ENCODE measurements at places on chromosomes 11 and 22.

DNA sequence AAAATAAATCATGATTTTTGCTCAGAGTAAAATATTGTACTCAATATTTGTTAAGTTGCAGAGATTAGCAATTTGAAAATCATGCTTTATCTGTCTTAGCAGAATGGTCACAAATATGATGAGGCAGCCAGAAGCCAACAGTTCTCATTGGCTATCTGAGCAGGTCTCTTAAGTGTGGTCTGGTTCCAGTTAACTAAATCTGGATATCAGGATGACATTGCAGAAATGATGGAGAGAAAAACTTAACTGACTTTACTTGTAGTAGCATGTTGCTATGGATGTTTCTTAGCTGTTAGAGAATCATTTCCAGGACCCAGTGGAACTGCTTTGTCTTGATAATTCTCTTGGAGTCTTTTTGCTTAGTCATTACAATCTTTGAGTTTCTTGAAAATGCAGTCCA lies 1070.3 kb downstream of the JRKL start:
- peak; percentile 40 for DNase-seq

- DNase-seq, result no peak
Observed at GRCh38 chr22:32270641-32271369, 15.7 kb upstream of the SLC5A4 start.

DNA sequence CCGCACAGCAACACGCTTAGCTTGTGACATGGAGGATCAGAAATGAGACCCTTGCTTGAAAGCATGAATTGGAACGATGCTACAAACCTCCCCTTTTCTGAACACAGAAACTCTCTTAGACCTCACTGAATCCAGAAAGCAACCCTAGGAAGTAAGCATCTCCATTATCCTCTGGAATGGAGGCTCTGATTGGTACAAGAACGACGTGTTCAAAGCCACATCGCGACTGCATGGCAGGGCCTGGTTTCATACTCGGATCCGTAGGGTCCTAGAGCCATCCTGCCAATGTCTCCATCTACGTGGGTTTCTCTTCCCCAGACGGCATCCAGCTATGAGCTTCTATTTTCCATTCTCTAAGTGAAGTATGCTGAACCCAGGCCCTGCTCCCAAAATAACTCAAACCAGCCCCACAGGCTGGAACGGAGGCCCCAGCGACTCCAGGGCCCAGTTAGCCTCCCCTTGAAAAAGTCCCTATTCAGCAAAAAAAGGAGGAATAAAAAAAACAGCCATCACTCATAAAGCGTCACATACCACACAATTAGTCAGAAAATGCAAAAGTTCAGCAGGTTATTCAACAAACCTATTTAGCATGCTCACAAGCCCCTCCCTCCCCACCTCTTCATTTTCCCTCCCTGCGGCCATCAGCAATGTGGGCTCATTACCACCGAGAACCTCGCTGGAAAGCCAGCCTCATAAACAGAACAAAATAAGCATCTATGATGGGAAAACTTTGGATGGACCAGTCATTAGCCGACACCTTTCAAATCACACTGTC lies 7.1 kb upstream of the MN1 start:
- DNase-seq, result no peak

GRCh38 chr11:91239359-91239758 lies 985.3 kb upstream of the FAT3 start:
- no peak for DNase-seq

- peak; percentile 50 for DNase-seq
Observed at GRCh38 chr11:65352783-65353182, 1.8 kb upstream of the TIGD3 start.

DNA sequence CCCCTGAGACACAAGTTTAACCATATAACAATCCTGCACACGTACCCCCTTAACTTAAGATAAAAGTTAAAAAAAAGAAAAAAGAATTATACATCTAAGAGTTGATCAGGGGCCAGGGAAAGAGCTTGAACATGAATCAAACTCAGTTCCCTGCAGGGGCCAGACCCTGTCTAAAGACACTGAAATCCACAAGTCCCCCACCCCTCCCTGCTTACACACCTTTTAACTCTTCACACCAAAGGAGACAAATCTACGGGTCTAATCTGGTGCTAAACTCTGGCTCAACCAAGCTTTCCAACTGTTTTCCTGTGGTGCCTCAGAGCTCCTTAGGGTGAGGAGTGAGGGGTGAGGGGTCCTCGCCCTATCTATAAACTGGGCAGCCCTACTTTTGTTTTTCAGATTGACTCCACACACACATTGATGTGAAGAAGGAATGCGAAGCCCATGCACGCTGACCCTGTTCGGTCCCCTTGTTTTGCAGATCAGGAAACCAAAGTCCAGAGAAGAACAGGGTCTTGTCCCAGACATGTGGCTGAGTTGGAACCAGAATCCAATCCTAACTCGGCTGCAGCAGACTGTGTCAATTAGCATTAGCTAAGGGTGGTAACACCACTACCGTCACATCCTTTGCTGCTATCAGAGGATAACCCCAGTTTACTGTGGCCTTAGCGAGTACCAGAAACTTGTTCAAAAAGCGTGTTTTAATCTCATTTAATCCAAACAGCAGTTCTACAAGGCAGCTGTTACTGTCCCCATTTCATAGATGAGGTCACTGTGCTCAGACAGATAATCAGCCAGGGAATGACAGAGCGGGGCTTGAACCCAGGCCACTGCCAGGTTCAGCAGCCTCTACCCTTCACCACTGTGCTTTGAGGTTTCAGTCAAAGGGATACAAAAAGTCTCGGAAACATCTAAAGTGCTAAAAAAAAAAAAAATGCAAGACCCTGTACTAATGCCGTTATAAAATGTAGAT lies 145.2 kb upstream of the SYT13 start:
- no peak for DNase-seq

GRCh38 chr11:88179141-88179540 lies 3.9 kb upstream of the RAB38 start:
- no peak for DNase-seq

DNA sequence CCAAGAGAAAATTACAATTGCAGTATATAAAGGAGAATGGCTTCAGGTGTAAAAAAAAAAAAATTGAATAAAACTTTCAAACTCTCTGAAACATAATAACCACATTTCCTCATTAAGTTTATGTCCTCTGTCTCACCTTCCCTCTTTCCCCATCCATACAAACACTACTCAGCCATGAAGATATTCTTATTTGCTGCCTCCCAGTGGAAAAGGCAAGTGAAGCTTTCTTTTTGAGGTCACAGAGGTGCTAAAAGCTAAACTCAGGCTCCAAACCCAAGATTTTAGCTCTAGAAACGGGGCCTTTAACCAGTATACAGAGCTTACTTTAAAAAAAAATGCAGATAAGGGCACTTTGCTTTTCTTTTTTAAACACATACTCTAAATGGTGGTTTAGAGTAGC lies 1568.5 kb downstream of the FAM181B start:
- DNase-seq, result no peak

- DNase-seq, result no peak
Observed at GRCh38 chr22:31329029-31329428, 17.1 kb downstream of the PATZ1 start.

- DNase-seq, result peak; percentile 42
Observed at GRCh38 chr11:131913267-131913666, 542.9 kb downstream of the NTM start.

Measured in cardiac fibroblast (primary cell).